WTC11 (cell line): ENCODE measurements at places on chromosomes 1 and 21. TPM values are rescaled to one million over a fixed set of nuclear protein-coding genes. Genes with fewer than 3 reads are reported as not detected.

DNA sequence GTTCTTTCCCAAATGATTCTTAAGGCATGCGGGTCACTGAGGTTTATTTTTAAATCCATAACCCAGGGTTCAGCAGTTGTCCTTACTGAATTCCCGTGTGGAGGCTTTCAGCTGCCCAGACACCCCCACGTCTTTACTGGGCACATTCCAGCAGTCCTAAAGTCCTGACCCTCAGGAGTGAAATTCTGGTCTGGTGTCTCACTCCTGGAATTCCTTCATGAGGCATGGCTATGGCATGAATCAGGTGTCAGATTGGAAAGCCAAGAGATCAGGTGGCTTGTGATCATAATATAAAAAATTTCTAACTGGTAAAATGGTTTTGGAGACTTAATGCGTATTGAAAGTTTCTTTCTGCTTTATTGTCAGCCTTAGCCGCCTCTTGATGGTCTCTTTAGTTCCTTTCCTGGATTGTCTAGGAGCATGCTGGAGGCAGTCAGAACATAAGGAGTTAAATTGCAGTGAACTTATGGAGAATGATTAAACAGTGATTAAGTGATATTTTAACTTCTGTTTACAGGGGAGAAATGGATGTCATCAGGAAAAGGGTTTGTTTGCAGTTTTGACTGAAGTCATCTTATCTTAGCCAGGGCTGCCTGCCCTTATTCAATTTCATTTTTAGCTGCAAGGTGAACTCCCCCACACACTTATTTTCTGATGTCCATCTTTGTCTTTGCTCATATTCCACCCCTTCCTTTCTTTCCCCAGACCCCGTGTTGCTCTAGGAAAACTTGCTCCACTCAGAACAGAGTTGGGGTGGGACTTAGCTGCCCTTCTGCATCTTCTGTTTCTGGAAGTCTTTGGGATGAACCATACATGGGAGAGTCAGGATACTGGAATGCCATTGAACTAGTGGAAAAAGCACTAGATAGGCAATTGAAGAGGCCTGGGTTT is 25.7 kb upstream of the MACF1 start:
- DNase-seq, result no peak

DNA sequence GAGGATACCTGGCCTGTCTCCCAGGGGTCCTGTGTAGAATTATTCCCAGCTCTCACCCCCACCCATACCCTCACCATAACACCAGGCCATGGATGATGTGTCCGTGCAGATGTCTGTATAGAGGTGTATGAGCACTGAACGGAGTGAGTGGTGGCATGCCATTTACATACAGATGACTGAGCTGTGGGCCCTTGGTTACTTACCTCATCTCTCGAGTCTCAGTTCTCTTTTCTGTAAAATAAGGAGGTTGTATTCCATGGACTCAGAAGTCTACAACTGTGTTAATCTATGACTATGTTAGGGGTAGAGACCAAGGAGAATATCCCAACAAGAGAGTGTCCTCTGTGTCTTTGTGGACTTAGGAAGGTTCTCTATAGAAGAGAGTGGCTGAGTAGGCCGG is 65.6 kb upstream of the CD1D start:
- no peak for DNase-seq

DNA sequence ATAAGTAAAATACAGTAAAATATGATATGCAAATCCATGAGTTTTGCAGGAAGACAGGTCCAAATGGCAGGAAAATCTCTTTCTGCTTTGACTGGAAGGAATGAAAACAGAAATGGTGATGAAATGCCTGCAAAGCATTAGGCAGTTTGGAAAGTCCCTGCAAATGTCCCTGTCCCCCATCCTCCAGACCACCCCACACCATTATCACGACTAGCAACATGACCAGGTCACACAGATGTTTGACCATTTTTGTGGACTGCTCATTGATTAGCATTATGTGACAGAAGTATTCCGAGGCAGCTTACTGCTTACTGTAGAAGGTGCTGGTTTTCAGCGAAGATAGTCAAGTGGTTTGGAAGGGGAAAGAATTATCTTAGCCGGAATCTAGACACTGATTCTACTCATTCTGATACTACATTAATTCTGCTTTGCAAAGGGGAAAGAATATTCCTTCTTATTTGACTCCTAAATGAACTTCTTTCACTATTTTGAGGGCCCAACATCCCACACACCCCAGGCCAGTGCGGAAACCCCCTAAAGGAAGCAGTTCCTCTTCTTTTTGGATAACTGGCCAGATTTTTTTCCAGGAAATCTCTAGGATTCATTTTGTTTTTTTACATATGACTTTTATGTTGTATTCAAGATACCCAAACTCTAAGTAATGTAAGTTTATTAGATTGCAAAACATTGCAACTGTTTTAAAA is 9.5 kb upstream of the CR2 start:
- DNase-seq, result no peak

GRCh38 chr1:40783001-40783905 is at the start of gene KCNQ4:
Gene KCNQ4 (plus strand): TSS chr1:40783787. CDS start chr1:40784094, 307 bp downstream.
- peak; percentile 68 for DNase-seq

DNA sequence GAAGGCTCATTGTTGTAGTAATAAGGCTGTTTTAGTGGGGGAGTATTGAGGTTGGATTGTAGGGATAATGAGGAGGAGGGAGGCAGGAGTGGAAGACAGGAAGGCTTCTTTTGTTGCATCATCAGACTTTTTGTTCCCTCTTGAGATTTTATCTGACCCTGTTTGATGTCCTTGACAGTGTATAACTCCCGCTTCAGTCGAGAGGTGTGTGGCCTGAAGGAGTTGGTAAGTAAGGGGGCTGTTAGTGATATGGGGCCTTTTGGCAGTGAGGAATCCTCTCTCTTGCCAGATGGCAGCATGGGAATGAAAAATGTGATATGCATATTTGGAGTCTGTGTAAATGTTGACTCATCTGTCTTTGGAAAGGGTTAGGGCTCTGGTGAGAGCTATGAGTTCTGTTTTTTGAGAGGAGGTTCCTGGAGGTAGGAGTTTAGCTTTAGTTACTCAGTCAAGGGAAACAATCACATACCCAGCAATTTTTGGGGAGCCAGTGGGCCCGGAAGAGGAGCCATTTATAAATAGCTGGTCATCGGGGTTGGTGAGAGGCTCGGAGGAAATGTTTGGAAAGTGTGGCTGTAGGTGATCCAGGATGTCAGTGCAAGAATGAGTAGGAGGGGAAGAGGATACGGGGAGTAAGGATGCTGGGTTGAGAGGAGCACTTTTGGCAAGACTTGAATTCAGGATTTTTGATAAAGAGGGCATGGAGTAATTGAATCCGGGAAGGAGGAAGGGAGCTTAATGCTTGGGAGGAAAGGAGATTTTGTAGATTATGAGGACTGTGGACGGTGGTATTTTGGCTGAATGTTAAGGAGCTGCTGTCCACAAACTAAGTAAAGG is 136.7 kb upstream of the ETV3 start:
- no peak for DNase-seq

DNA sequence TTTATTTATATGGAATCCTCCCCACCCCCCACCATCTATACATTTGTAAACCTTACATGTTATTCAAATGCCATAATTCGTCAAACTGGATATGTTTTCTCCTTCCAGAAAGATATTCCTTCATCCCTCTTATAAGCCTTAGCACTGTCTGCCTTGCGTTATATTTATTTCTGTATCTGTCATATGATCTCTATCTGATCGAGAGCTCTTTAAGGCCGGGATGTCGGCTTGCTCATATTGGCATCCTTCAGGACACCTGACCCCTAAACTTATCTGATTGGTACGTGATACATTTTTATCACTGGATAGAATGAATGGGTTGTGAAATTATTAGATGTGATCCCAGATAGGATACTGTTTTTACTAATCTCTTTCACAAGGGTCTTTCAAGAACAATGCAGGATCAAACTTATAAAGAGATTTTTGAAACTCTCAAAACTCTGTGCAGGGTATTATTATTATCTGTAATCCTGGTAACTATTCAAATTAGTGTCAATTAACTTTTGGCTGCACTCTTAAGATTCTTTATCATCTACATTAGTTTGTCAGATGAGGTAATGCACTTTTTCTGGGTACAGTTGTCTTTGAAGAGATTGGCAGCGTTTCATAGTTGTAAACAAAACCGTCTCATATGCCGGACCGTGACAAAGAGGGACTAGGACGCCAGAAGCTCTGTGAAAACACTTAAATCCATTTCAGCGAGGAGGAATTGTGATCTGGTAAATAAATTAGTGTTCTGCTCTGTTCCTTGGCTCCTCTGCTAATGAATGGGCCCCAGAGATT is 152.0 kb downstream of the KIF26B start:
- DNase-seq, result no peak

DNA sequence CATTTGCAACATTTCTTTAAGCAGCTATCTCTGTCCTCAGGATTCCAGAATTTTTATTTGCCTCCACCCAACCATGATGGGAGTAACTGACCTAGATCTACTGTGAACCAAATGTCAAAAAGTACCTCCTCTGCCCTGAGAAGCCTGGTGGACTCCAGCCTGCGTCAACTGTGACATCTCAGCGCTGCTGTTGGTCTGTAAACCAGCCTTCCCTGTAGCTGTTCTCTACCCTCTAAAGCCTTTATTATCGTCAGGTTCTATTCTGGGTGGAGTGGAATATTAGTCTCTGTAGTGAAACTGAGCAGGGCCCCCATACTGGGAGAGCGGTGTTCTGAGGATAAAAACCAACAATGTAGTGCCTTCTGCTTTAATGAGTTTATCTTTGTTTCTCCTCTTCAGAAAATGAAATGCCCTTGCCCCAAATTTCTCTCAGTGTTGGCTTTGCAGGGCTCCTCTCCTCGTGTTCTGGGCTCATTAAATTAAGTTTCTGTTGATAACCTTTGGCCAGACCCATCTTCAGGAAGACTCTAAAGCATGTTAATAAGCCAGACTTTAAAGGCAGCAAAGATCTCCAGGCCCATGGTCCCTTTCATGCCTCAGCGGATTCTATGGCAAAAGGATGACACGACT is 223.1 kb upstream of the PLXNA2 start:
- no peak for DNase-seq

DNA sequence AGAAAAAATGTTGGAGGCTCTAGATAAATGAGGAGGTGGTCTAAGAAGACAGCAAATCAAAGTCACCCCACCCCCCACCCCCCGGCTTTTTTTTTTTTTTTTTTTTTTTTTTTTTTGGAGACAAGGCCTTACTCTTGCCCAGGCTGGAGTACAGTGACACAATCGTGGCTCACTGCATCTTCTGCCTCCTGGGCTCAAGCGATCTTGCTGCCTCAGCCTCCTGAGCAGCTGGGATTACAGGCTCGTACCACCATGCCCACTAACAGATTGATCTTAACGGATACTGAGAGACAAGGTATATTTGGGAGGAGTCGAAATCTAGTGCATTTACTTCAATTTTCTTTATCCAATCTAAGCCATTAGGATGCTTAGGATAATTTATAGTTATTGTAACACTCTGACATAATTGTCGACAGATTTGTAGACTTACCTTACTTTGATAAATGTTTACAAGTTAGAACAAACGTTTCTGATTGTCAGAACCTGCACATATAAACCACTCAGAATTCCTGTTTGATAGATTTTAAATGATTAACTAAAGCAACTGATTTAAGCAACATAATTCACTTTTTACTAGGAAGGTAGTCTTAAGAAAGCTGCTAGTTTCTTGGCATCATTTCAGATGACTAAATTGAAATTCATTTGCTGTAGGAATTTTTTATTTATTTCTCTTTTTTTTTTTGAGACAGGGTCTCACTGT is 33.7 kb upstream of the NBL1 start:
- no peak for DNase-seq

GRCh38 chr21:33985117-33986050 is 69.8 kb upstream of the ATP5PO start:
- no peak for DNase-seq

- no peak for DNase-seq
These were observed 81.5 kb downstream of the DMRTB1 start for GRCh38 chr1:53540604-53541262.

DNA sequence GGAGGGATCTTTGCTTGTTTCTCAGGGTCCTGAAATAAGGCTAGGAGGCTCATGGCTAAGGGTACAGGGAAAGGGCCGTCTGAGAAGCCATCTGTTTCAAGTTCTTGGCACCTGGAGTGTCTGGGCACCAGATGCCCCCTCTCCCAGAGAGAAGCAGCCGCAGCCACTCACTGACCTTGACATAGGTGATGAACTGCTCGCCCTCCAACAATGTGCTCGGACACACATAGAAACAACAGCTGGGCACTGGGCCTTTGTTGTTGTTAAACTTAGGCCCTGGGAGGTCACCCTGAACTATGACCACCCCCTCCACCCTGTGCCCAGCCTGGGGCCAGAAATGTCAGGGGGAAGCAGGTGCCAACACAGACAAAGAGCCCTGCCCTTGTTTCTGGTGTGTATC is 9.2 kb upstream of the TNNI1 start:
- DNase-seq, result no peak

GRCh38 chr1:234276151-234276788 is 97.0 kb upstream of the COA6 start:
- DNase-seq, result no peak

DNA sequence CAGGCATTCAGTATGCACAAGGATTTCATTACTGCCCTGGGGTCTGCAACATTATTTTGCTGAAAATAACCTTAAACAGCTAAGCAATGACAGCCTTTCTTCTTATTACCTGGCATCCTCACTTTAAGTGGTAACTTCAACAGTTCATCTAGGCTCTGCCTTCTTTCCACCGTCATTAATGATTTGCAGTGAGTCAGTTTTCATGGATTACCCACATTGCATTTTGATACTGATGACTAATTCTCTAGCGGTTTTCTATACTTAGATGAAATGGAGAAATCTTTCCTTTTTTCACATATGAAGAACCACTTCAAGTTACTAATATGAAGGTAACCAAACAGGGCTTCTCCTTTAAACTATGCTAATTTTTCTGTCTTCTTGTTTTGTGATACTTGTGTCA is 226.9 kb upstream of the TMPRSS15 start:
- DNase-seq, result no peak

DNA sequence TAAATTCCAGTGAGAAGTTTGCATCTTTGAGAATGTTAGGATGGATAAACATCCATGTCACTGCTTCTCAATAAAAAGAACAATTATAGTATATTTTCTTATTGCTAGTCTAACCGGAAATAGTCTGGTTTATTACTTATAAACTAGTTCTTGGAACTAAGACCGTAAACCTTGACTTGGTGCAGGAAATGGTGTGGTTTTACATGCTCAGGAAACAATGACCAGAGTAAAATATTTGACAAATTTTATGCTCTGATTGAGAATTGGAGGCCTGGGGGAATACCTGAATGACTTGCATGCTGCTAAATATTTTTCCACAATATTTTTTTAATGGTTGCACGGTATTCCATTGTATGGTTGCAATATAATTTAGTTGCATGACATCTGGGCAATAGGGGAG is 76.3 kb downstream of the XCL2 start:
- no peak for DNase-seq

CFHR3 gene
- 0.24 to 0.80 TPM (median 0.27 TPM) in 3 replicates for total RNA-seq

PLA2G2C gene
- not detected in 3 replicates for total RNA-seq

APH1A gene
- total RNA-seq, result 110 to 120 TPM (median 113 TPM) in 3 replicates

OR2L2 gene
- 0.05 TPM in 1 of 3 replicates, not detected in the others for total RNA-seq

IQGAP3 gene
- total RNA-seq, result 30.8 to 33.3 TPM (median 33.3 TPM) in 3 replicates

KRTAP21-2 gene
- total RNA-seq, result not detected in 3 replicates

DENND2C gene
- 2.6 to 2.9 TPM (median 2.8 TPM) in 3 replicates for total RNA-seq

SEMA4A gene
- total RNA-seq, result 6.9 to 12.4 TPM (median 8.7 TPM) in 3 replicates

TCEA3 gene
- total RNA-seq, result 0.37 to 0.89 TPM (median 0.73 TPM) in 3 replicates

SERPINC1 gene
- total RNA-seq, result 0.57 to 1.0 TPM (median 0.69 TPM) in 3 replicates
